ENCODE measurements at places on chromosomes 5 and 9.

DNA sequence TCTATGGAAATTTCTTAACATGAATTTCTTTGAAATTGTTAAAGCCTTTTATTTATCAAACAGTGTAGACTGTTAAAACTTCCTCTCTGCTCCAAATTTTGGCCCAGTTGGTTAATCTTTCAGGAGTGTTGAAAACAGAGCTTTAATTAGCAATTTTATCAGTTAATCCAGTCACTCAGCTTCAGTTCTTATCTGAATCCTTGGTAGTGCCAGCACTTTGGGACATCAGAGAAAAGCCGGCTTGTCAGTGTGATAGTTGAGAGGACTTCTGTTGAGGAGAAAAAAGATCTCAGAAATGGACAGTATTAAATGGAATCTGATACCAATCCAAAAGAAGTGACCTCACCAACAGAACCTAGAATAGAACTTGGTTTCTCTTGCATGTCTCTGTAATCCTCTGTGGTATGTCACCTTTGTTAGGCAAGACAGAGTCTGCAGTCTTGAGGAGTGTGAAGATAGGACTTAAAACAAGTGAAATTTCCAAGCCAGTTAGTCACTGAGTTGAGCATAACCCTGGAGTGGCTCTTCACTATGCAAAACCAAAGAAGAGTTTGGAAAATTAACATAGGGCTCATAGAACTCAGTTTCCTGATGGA lies 251.8 kb downstream of the NNT start:
- DNase-seq = no peak

GRCh38 chr5:160699301-160699700 lies 152.7 kb downstream of the ATP10B start:
- no peak for DNase-seq

GRCh38 chr9:107925749-107926297 lies 436.3 kb upstream of the KLF4 start:
- no peak for DNase-seq

GRCh38 chr5:10485142-10485795 lies 43.6 kb downstream of the ROPN1L start:
- DNase-seq = peak; percentile 86

DNA sequence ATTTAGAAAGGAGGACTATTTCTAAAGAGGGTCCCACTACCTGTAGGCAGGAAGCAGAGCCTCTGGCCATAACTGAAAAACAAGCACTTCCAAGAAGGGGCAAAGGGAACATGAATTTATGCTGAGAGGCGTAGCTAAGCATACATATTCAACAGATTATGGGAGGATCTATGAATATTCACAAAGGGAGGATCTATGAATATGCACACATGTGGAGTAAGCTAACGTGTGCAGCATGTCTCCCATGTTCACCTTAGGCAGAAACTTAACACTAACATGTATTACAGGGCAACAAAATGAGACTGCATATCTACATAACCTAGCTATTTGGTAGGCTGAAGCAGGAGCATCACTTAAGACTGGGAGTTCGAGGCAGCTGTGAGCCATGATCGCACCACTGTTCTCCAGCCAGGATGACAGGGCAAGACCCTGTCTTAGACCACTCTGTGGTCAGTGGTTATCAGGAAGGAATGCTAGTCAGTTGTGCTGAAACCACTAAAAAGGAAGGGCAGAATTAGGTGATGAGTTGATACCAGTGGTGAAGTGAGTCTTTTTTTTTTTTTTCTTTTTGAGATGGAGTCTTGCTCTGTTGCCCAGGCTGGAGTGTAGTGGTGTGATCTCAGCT lies 20.8 kb downstream of the FXN start:
- DNase-seq = no peak

Measured in Caki2 (cell line).